Stimulated activated CD8-positive, alpha-beta memory T cell treated with anti-CD3 and anti-CD28 coated beads, Interleukin-15, amount 100 ng/mL, for 24 hours (primary cell): ENCODE measurements at places on chromosomes 3 and 15.

GRCh38 chr15:80382285-80382684 lies 21.9 kb upstream of the ARNT2 start:
- DNase-seq: no peak

GRCh38 chr3:113676261-113676660 lies 20.2 kb downstream of the USF3 start:
- no peak for DNase-seq

DNA sequence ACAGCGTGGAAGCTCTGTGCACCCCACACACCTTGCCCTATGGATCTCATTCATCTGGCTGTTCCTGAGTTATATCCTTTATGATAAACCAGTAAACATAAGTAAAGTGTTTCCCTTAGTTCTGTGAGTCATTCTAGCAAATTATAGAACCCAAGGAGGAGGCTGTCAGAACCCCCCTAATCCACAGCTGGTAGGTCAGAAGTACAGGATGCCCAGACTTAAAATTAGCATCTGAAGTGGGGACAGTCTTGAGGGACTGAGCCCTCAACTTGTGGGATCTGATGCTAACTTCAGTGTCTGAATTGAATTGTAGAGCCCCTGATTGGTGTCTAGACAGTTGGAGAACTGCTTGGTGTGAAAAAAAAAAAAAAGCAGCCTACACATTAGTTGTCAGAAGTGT lies 75.1 kb downstream of the B3GNT5 start:
- DNase-seq: no peak

DNA sequence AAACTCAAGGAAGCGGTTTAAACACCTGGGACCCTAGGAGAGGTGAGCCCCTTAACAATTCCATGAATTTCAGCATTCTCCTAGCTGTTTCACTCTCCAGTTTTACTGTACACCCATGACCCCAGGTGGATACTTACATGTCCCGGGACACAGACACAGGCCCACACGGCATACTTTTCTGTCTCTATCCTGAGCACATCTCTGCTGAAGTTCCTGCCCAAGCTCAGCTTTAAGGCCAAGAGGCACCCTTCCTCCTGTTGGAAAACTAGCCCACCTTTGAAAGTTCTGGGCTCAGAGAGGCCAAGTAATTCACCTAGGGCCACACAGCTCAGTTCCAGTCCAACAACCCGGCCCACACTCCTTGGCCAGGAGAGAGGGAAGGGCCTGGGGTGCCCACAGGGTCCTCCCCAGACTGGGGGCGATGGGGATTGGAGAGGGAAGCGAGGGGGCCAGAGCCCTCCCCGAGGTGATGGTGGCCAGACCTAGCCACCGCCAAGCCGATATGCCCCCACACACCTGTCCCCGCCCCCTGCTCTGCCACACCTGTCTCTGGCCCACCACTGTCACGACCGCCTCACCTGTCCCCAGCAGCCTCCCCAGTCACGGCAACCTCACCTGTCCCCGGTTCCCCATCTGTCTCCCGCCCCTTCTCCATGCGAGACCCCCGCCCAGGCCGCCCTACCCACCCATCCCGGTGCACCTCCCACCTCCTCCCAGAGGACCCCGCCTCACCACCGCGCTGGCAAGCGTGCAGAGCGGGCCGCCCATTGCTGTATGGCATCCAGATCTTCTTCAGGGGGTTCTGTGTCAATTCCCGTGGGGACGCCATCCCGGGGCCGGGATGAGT lies 431 bp downstream of the PFKFB4 start:
- no peak for DNase-seq

- DNase-seq: no peak
Measured at GRCh38 chr3:168865022-168865551, 769.4 kb upstream of the GOLIM4 start.

- no peak for DNase-seq
Measured at GRCh38 chr15:98738689-98739401, 90.5 kb downstream of the IGF1R start.

GRCh38 chr3:10434144-10434937 lies 71.0 kb downstream of the ATP2B2 start:
- DNase-seq: no peak

GRCh38 chr3:196127308-196128040 lies 45.6 kb upstream of the TFRC start:
- DNase-seq: no peak

DNA sequence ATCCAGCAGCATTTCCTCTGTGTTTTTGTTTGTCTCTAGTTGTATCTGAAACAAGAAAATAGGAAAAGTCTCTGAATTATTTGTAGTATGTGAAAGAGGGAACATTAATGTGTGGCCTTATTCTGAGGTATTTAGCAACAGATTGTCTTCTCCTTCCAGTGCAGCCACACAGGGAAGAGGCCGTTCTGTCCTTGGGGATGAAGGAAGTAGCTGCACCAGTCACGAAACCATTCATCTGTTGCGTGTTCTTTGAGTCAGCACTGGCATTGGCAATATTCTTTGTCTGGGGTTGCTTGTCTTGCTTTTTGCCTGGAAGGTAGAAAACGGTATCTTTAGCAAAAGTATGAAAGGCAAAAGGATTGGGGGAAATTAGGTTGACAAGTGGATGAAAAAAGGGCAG lies 91.6 kb downstream of the CDIN1 start:
- no peak for DNase-seq

DNA sequence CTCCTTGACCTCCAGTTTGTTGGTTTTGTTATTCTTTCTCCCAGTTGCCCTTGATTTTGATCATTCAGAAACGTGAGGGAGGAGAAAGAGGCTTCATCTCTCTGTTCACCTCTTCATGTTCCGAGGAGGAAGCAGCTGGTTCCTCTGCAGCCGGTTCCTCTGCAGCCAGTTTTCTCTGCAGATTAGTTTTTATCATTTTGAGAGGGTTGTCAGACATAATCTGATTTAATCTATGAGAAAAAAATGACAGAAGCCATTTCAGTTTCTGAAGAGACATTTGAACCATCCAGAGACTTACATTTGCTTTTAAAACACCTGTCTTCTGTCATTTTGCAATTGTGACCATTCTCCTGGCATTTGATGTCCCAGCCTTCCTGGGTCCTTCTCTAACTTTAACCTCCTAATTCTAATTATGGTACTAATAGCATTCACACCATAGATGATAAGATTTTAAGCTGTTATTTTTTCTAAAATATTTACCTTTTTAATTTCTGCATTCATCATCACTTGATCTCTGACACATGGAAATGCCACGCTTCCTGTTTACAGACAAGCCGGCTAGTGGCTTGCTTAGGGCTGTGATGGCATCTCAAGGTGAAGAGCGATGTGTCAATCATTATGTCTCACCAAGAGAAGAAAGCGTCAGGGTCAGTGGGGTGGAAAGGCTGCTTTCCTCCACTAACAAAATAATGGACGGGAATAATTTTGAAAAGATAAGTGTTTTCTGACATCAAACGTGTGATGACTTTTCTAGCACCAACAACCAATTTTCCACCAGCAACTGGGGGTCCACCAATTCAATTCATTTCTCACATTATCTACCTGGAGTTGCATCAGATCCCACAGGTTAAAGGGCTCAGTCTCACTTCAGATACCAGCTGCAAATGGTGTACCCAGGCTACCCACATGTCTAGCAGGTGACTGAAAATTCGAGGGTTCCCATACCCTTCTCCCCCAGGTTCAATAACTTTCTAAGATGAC lies 76.4 kb downstream of the CHRNA7 start:
- DNase-seq: no peak

DNA sequence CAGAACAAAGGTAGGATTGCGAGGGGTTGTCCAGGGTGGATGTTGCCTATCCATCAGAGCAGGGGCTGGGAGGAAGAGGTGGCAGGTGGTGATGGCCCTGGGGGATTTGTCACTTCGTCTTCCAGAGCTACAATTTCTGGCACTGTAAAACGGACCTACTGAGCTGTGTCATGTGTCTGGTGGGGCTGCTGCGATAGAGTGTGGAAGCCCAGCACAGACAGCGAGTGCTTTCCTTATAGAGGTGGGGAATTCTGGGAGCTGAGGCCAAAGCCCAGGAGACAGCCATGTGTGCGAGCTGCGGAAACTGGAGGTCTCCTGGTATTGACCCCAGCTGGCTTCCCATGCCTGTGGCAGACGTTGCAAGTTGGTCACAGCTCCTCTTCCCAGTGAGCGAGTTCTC lies 61.2 kb upstream of the SEC22A start:
- DNase-seq: no peak

DNA sequence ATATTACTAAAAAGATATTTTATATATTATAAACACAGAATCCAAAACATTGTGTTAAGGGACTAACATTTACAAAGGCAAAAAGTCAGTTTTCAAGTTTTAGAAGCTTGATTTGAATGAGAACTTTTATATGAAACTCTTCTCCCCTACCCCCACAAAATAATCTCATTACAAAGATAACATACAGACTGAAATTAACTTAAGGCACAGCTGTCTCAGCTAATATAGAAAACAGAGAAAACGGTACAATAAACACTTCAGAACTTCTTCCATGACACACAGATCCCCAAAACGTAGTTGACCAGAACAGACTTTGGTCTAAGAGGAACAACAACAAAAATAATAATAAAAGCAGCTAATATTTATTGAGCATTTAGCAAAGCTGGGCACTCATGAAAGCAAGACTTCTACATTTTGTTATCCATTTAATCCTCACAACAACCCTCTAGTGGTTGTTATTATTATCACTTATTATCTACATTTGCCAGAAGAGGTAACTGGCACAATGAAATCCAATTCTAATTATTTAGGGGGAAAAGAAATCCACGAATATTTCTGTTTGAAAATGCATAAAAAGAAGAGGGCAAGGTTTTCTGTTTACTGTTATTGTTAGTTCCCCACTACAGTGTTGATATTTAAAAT lies 68.1 kb downstream of the PFN2 start:
- no peak for DNase-seq

DNA sequence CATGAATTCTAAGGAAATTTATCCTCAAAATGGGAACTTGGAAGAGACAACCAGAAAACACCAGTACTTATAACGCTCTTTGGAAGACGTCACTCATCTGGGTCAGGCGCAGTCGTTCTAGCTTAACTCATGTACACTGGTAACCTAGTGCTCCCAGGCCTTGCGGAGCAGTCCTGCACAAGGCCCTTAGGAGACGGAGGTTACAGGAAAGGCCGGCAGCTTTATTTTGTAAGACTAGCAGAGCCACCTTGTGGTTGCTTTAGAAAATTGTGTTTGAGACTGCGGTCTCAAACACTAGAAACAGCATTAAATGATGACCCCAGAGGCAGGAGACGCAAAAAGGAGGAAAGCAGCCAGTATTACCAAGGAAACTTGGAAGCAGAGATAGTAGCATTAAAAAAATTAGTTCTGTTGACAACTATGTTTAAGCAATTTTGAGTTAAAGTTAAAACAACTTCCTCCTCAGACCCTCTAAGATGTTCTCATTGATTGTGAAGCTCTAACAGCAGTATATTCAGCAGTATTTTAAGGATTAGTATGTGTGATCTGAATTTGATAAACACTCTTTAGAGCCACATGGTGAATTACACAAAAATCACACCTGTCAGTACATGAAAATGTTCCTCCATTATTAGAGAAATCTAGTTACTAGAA lies 141.9 kb upstream of the C2CD4B start:
- no peak for DNase-seq

DNA sequence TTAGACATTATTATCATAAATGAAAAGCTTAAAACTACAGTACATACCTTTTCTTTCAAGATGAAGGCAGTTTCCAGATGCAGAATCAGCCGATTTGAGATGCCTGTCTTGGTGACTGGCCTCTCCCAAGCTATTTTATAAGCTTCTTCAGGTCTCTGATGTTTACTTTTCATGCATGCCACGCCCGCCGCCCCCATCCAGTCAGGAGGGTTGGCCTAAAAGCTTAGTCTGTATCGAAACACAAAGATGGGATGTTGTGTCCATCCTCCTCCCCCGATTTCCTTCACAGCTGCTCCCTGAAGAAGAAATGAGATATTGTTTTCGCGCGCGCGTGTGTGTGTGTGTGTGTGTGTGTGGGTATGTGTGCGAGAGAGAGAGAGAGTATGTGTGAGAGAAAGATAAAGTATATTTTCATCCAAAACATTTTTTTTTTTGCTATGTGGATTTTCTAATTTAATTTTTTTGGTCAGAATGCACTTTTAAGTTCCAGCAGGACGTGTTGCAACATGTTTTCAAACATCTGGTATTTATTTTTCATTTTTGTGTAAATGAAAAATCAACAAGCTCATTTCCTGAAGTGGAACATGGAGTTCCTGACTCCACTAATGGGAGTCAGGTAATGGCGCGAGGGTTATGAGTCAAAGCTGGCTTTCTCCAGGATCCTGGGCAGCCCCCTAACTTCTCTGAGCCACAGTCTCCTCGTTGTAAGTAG lies at the start of gene APOD:
APOD (minus strand) TSS at position 110 of the 712 bp plus-strand sequence. CDS start 4,479 bp downstream, outside the sequence.
- DNase-seq: no peak

DNA sequence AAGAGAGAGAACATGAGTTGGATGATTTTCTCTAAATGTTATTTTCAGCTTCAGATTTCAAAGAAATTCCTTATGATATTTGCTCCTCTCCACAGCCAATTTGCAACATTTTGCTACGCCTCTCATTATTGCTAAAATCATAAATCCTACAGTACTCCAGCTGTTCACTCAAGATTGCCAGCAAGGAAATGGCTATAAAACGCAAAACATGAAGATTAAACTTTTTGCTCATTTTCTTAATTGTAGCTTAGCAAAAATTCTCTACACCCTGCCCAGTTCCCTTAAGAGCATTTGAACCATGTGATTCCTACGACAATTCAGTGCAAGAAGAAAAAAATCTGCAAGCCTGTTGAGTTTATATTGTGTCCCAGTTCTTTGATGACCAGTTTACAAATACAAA lies 6.8 kb downstream of the CHRNA3 start:
- DNase-seq: no peak

- no peak for DNase-seq
Measured at GRCh38 chr15:89630260-89630659, 25.0 kb downstream of the KIF7 start.

GRCh38 chr3:148077318-148077923 lies 620.3 kb upstream of the AGTR1 start:
- no peak for DNase-seq
